Progenitor cell of endocrine pancreas (in vitro differentiated cells): ENCODE measurements at places on chromosomes 16 and 17. TPM values are rescaled to one million over a fixed set of nuclear protein-coding genes. Genes with fewer than 3 reads are reported as not detected.

DNA sequence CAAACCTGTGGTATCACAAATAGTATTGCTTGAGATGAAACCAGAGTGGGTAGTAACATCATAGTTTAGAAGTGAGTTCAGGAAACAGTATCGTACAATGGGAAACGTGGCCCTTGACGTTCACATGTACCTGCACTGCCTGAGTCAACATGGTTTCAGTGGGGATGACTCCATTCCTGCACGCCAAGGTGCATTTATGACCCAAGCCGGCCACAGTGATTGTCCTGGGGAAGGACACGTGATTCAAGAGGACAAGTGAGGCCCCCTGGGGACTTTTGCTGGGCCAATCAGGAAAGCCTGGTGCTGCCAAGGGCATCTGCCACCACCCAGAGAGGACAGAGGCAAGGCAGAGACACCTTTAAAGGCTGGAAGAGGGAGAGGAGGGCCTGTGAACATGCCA is 119.2 kb downstream of the AXIN2 start:
- DNase-seq = no peak

Gene TEN1
- total RNA-seq = 19.8 and 23.9 TPM in 2 replicates

DNA sequence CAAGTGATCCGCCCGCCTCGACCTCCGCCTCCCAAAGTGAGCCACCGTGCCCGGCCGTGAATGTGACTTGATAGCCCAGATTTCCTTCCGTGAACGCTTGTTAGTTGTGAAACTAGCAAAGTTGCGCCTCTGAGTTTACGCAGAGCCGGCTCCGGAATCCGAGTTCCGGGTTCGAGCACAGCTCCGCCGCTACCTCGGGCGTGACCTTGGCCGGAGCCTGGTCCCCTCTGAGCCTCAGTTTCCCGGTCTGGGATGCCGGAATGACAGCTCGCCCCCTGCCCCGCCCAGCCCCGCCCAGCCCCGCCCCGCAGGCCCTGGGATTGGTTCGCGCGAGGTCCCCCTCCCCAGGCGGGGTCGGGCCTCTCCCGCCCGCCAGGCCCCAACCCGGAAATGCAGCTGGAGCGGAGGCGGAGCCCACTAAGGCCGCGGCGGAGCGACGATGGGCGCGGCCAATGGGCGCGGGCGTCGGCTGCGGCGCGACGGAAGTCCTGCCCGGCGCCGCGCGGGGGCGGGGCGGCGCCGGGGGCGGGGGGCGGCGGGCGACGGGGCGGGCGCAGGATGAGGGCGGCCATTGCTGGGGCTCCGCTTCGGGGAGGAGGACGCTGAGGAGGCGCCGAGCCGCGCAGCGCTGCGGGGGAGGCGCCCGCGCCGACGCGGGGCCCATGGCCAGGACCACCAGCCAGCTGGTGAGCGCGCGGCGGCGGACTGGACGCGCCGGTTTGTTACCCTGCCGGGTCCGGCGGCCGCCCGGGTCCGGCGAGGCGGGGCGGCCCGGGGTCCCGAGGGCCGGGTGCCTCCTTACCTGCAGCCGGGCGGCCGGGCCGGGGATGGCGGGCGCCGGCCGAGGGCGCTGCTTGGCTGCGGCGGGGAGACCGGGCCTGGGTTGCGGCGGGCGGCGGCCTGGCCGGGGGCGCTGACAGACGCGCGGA is at the start of gene PDPK1:
PDPK1 (plus strand) TSS at position 571 of the 929 bp plus-strand sequence; CDS start at position 663, 92 bp downstream.
- peak; percentile 90 for DNase-seq

- no peak for DNase-seq
Measured at GRCh38 chr16:8751481-8752311, 45.7 kb downstream of the TMEM186 start.

GRCh38 chr17:15914400-15915170 is 30.3 kb upstream of the ADORA2B start:
- no peak for DNase-seq

GRCh38 chr17:28181568-28181967 is 137.4 kb upstream of the TMEM97 start:
- DNase-seq = no peak

Gene ITGAL
- total RNA-seq = 0.49 and 0.53 TPM in 2 replicates

DNA sequence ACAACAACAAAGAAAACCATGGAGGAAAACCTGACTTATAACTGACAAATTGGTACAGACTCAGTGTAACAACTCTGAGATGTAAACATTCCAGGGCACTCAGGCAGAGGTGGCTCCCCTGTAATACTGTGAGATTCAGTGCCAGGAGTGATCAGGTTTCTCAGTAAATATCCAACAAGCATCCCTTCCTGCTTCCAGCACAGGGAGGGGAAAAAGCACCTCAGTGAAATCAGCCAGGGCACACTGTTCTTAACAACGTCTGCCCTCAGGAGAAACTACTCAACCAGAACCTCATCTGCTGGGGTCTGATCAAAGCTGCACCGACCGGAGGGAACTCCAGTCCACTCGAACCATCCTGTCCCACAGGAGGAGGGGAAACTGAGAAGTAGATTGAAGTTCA is 52.3 kb downstream of the AMFR start:
- DNase-seq = no peak

Gene TNFRSF17
- not detected in 2 replicates for total RNA-seq

Gene FBXO39
- total RNA-seq = not detected in 2 replicates

DNA sequence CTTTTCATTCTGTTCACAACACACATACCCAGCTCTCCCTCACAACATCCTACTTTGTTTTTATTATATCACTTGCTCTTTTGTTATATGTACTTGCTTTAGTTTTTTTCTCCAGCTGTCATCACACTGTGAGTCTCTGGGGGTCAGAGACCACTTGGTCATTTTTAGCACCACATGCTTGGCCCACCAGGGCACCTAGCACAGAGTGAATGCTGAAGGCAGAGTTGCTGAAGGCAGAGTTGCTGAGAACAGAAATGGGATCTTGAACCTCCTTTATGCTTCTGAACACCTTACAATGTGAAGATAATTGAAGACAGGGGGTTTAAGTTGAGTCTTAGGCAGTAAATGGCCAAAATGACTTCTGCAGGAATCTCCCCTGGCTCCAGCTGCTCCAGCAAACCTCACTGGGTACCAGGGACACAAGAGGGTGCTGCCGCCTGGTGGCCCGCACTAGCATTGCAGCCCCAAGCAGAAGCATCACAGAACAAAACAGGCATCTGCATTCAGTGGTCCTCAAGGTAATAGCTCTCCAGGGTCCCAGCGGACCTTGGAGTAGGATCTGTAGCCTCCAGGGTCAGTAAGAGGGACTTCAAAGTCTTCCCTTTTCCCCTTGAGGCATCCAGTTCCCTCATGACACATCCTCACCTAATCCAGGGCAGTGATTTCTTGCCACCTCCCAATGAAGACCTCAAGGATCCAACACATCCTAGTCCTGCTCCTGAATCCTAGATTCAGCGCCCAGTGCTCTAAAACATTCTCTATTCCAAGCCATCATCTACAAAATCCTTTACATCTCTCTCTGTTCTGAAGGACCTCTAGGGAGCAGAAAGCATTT is 1972.6 kb downstream of the TP53TG3F start:
- no peak for DNase-seq

GRCh38 chr17:55322453-55322985 is 57.8 kb downstream of the HLF start:
- no peak for DNase-seq

- DNase-seq = no peak
Measured at GRCh38 chr17:38660097-38661025, 14.4 kb downstream of the EPOP start.

GRCh38 chr16:66930189-66930588 is 4.0 kb downstream of the CIAO2B start:
- no peak for DNase-seq

GRCh38 chr17:20262226-20263114 is 204.9 kb downstream of the LGALS9B start:
- DNase-seq = no peak

- DNase-seq = no peak
Measured at GRCh38 chr17:81481815-81482505, 30.6 kb downstream of the ACTG1 start.

DNA sequence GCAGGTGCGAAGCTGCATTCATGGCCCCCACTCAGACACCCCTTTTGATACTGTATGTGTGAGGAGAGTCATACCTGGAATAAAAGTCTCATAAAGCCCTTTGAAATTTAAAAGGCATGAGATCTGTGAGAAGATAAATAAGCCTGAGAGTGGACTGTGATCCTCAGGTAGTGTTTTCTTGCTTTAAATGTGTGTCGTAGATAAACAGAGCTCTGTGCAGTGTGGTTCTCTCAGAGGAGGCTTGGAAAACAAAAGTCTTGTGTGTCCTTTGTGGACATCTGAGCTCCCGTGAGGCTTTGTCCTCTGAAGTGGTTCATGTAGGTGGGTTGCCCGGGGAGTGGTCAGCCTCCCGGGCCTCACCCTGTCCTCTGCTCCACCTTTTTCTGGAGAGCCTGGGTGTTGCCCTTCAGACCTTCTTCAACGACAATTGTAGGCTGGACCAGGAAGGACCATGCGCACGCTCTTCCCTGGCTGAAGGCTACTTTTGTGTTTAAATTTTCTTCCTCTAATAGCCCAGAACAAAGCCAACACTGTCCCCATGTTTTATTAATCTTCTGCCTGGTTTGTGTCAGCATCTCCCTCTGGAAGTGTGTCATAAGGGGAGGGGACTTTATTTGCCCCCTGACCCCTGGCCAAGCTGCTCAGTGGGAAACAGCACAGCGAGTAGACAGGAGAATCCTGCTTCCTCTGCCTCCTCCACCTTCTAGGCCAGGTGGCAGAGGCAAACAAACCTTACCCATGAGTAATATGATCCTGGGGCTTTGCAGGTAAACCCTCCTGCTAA is 151.2 kb downstream of the MSI2 start:
- DNase-seq = no peak

GRCh38 chr17:35664685-35665084 is 66.8 kb upstream of the RASL10B start:
- no peak for DNase-seq

GRCh38 chr17:41710472-41711090 is 1.6 kb upstream of the GAST start:
- DNase-seq = no peak

DNA sequence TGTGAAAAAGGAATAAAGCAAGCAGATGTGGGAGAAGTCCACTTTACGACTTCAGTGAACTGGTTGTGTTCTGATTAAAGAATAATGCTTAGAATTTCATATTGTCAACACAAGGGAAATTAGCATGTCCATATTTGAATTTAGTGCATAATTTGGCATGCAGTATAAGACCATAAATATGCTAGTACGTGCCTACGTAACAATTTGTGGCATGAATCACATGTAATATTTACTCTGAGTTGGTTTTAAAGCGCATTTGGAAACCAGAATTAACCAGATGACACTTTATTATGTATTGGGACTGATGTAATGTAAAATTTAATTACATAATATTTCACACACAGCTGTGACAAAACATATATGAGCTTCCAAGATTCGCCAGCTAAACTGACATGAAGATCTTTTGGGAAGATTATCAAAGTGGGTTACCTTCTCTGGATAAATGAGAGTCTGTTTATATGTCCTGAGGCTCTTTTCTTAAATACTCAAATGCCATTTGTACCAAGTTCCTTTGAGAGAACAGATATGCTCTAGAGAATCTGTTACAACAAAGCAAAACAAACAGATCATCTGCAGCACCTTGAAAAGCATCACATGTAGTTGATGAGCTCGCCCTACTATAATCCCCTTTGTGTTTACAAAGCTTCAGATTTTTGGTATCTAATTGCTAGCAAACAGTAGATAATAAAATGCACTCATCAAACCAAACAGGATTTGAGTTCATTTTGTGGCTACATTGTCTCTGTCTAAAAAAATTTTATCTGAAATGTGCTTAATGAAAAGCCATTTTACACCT is 1468.6 kb downstream of the CDH11 start:
- no peak for DNase-seq
